Activated CD8-positive, alpha-beta T cell treated with anti-CD3 and anti-CD28 coated beads, Interleukin-2, amount 10 ng/mL, durations not matched to agents 7 days and 5 days (primary cell): ENCODE measurements at places on chromosomes 12 and 14. TPM values are rescaled to one million over a fixed set of nuclear protein-coding genes. Genes with fewer than 3 reads are reported as not detected.

The SIX1 gene
- total RNA-seq: not detected

The TTC6 gene
- total RNA-seq: not detected

The A2M gene
- total RNA-seq: not detected

The CSRP2 gene
- total RNA-seq: not detected

The PMEL gene
- 0.10 TPM for total RNA-seq
